ENCODE measurements at places on chromosomes 4 and X. TPM values are rescaled to one million over a fixed set of nuclear protein-coding genes. Genes with fewer than 3 reads are reported as not detected.
A peak's percentile ranks its signal among the peaks of the same experiment; 100 is the strongest.

SRPX2 gene
- 0.35 TPM for total RNA-seq

SERTM2 gene
- 0.11 TPM for total RNA-seq

SNCA gene
- 29.6 TPM for total RNA-seq

DNA sequence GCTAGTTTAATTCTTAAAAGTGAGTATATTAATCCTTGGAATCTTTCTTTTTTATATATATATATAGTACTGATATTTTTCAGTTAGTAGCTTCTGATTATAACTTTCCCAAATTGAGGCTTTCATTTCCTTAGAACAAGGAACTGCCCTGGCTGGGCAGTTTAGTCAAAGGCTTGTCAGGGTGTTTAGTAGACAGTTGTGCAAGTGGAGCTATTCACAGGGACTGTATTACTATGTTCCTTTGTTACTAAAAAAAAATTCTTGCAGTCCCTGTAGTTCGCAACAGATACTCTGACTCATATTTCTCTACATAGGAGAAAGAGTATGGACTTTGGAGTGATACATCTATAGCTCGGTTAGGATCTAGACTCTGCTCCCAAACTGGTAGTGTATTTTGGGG lies 20.8 kb downstream of the USO1 start:
- no peaks in the 10 kb centered on the region for H3K27me3 ChIP-seq
- H3K4me1 ChIP-seq = peaks cover 5% of the 10 kb centered on the region
- H3K4me3 ChIP-seq = no peak overlapping the region
- H3K27ac ChIP-seq = no peak overlapping the region
- peaks cover 3% of the 10 kb centered on the region for H3K36me3 ChIP-seq

- no peak overlapping the region for H3K4me3 ChIP-seq
- H3K27ac ChIP-seq = peak overlapping the region; percentile 73
- no peaks in the 10 kb centered on the region for H3K27me3 ChIP-seq
- peaks cover 6% of the 10 kb centered on the region for H3K4me1 ChIP-seq
- H3K36me3 ChIP-seq = no peaks in the 10 kb centered on the region
These were observed 137.9 kb downstream of the PJA1 start for GRCh38 chrX:69027181-69028005.

GRCh38 chrX:12709047-12709446 lies 82.2 kb upstream of the PRPS2 start:
- peak; percentile 12 for DNase-seq
- no peaks in the 10 kb centered on the region for H3K27me3 ChIP-seq
- H3K4me1 ChIP-seq = peaks cover 11% of the 10 kb centered on the region
- no peak overlapping the region for H3K4me3 ChIP-seq

GRCh38 chr4:94561249-94562024 lies 109.7 kb downstream of the PDLIM5 start:
- H3K4me1 ChIP-seq = no peaks in the 10 kb centered on the region
- no peak for DNase-seq
- H3K27me3 ChIP-seq = no peaks in the 10 kb centered on the region

DNA sequence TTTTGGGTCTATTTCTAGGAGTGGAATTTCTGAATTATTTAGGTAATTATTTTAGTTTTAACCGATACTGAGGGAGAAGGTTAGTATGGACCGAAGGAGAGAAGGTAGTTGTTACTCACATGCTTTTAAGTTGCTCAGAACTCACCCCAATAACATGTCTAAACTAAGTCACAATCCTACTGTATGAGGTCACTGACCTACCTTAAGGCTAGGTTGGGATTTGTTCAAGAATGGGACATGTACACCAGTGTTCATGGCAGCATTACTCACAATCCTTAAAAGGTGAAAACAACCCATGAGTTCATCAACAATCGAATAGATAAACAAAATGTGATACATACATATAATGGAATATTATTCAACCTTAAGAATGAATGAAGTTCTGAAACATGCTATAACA lies 90.5 kb downstream of the MSN start:
- H3K36me3 ChIP-seq = no peaks in the 10 kb centered on the region
- no peaks in the 10 kb centered on the region for H3K4me1 ChIP-seq
- H3K27ac ChIP-seq = no peak overlapping the region

DNA sequence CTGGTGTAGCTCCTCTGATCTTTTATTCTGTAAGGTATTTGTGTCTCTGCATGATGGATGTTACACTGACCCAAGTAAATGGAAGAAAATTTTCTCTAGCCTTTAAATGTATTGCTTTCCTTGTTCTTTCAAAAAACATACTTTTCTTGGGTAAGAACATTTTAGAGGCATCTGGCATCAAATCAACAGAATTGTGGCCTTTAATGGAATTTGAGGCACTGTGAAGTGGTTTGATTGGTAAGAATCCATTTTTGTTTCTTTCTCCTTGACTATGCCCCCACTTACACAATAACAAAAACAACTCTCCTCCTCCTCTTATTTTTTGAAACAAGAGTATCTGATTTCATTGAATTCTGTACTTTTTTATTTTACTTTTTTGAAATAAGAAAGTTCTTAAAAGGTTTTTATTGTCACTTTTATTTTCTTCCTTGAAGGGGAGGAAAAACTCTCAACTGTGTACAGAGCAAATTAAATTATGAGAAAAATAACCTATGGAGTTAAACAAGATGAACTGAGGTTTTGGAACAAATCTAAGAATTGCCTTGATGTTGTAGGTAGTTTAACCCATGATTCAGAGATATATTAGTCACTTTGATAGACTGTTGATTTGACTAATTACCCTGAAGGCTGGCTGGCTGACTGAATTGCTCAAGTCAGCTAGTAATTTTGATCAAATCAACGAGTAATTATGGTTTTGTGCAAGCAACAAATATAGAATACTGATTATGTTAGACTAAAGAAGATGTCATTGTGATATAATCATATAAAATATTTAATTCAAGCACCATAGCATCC lies 146.4 kb downstream of the FHIP1A start:
- H3K27me3 ChIP-seq = peaks cover 8% of the 10 kb centered on the region
- no peak overlapping the region for H3K4me3 ChIP-seq
- no peak overlapping the region for H3K27ac ChIP-seq
- no peak for DNase-seq
- no peaks in the 10 kb centered on the region for H3K36me3 ChIP-seq
